ELF-1 (cell line): ENCODE measurements at places on chromosomes 5 and 9.

- no peak for DNase-seq
Observed at GRCh38 chr9:118305331-118305730, 601.1 kb downstream of the TLR4 start.

DNA sequence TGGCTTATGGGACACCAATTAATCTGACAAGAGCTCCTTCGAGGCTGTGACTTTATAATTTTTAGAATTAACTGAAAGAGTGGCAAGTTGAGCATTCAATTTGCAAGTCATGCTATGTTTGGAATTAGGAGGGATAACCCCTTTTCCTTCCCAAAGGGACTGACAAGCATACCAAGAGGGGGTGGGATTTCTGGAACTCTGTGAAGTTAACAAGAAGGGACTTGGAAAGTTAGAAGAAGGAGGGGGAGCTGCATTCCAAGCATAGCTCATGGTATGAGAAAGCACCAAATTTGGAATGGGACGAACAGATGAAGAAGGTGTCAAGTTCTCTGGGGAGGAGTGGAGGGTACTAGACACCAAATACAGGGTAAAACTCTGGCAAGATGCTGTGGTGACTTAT lies 8.9 kb upstream of the PALM2AKAP2 start:
- DNase-seq = peak; percentile 71

DNA sequence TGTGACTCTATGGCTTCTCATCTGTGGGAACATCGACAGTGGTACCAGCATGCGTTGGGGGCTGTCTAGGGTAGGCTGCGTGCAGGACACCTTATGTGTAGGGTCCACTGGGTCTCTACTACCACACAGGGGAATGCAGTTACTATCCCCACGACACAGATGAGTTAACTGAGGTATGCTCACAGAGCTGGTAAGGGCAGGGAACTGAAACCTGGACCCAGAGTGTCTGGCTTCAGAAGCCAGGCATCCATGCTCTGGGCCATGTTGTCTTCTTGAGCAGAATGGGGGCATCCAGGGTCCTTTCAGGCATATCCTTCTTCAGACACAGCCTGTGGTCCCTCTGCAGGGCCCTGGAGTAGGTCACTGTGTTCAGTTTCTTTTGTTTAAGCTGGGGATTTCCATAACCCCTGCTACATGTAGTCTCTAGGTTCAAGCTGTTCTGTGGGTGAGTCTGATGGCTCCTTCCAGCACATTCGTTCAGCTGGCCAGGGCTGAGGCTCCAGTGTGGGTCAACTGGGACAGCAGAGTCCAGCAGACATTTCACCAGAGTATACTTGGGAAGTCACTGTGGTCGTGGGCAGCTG lies 148.8 kb downstream of the GADD45G start:
- DNase-seq = no peak

DNA sequence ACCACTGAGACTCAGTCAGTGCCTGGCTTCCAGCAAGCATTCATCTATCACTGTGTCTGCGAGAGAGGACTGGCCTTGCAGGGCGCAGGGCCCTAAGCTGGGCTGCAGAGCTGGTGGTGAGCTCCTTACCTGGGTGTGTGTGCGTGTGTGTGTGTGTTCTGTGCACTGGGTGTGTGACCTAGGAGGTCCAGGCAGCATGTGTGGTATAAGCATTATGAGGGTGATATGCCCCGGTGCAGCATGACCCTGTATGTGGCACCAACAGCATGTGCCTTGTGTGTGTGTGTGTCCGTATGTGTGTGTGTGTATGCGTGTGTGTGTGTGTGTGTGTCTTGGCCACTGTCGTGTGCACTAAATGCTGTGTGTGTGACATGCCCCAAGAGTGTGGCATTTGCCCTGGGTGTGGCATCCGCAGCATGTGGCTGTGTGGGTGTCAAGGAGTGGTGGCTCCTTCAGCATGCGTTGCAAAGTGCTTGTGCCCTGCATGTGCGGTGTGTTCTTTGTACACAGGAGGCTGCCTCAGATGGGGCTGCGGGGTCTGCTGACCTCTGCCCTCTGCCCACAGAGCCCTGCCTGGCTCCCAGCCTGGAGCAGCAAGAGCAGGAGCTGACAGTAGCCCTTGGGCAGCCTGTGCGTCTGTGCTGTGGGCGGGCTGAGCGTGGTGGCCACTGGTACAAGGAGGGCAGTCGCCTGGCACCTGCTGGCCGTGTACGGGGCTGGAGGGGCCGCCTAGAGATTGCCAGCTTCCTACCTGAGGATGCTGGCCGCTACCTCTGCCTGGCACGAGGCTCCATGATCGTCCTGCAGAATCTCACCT lies 3.3 kb downstream of the FGFR4 start:
- no peak for DNase-seq

GRCh38 chr5:137252512-137252911 lies 246.6 kb downstream of the SPOCK1 start:
- no peak for DNase-seq

DNA sequence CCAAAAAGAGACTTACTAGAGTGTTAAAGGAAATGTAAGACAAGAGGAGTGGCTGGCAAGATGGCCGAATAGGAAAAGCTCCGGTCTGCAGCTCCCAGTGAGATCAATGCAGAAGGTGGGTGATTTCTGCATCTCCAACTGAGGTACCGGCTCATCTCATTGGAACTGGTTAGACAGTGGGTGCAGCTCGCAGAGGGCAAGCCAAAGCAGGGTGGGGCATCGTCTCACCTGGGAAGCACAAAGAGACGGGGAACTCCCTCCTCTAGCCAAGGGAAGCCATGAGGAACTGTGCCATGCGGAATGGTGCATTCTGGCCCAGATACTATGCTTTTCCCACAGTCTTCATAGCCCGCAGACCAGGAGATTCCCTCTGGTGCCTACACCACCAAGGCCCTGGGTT lies 308.7 kb downstream of the AGTPBP1 start:
- no peak for DNase-seq

DNA sequence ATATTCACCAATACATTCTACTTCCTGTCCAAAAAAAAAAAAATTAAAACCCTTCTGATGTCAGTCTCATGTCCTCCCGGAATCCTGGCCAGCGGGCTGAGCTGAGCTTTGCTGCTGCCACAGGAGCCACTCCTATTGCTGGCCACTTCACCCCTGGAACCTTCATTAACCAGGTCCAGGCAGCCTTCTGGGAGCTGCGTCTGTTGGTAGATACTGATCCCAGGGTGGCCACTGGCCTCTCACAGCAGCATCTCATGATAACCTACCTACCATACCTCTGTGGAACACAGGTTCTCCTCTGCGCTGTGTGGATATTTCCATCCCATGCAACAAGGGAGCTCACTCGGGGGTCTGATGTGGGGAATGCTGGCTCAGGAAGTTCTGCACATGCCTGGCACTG lies 21.0 kb upstream of the NPM1 start:
- DNase-seq = no peak

DNA sequence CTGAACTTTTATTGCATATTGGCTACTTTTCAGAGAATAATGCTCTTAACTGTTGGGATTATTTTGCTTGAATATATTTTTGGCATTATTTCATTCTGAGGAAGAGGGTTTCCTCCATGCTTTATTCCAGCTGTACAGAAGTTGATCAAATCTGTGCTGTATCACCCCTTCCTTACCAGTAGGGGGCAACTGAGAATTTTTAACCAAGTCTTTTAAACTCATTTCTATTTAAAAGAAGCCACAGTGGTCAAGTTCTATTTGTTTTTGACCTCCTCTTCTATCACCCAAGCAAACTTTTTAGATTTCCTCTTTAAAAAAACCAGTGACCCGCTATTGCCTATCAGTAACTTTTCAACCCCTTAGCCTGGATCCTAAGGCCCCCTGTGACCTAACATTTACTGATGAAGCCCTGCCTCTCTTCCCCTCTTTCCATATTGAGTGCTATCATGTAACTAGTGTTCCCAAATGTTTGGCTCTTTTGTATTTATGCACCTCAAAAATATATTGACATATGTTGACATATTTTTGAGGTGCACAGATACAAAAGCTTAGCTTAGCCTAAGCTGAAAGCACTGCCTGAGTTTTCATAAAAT lies 80.6 kb downstream of the FBXO4 start:
- DNase-seq = no peak

- DNase-seq = no peak
Observed at GRCh38 chr5:33852319-33852718, 39.5 kb downstream of the ADAMTS12 start.

- no peak for DNase-seq
Observed at GRCh38 chr5:122839731-122840130, 5.7 kb upstream of the SNX24 start.

DNA sequence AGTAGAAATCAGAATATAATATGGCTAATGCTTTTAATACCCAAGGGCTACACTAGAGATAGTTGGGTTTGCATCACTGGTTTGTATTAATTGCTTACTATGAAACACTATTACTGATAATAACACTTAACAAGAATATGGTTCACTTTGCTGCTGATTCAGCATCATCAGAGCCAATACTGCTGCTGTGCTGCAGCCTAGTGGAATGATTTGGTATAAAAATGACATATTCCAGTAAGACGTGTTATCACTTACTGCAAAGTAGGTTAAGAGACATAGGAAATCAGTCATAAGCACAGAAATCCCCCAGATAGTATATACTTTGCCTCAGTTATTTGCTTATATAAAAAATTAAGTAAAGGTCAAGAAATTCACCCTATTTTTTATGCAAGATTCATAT lies 2.8 kb downstream of the CDH10 start:
- DNase-seq = no peak

DNA sequence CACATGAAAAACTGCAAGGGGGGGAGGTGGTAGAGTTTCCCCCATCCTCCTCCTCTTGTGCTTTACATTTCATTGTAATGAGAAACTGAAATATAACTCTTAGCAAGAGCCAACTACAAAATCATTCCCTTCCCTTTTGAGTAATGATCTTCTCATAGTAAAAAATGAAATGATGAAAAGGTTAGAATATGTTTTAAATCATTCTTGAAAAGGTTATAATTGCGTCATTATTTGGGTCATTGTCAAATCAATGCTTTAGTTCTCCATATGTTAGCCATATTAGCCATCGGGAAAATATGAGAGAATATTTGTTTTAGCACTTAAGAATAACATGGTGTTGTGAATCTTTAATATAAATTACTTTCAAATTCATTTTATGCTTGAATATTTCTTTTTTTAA lies 1185.0 kb upstream of the CDH18 start:
- no peak for DNase-seq

GRCh38 chr5:41985945-41986695 lies 61.0 kb downstream of the FBXO4 start:
- no peak for DNase-seq

GRCh38 chr5:112823656-112824055 lies 37.4 kb upstream of the SRP19 start:
- DNase-seq = no peak

DNA sequence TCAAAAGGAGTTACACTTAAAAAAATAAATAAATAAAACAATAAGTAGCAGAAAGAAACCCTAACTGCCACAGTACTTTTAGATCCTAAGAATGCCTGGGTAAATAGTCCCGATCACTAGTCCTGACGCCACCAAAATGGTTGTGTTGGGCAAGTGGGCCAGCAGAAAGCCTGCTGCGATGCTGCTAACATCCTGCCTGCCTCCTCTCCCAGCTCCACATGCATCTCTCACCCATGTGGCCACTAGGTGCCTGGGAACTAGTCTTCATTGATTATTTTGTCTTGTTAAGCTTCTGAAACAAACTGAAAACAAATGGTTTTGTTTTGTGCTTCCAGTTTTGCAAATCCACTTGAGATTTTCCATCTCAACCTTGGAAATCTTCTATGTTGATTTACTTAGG lies 54.4 kb upstream of the TRAF1 start:
- DNase-seq = peak; percentile 49

- no peak for DNase-seq
Observed at GRCh38 chr5:167639273-167639672, 652.2 kb upstream of the WWC1 start.

- no peak for DNase-seq
Observed at GRCh38 chr9:88322906-88323566, 65.2 kb upstream of the SPIN1 start.

GRCh38 chr9:136110082-136111061 lies 8.3 kb downstream of the TMEM250 start:
- peak; percentile 67 for DNase-seq

GRCh38 chr5:140823475-140823874 lies 2.1 kb downstream of the PCDHA5 start:
- DNase-seq = no peak
